AG09309 (cell line): ENCODE measurements at places on chromosomes 3 and 15.

GRCh38 chr3:13005301-13005700 is 67.9 kb downstream of the IQSEC1 start:
- no peak for DNase-seq

DNA sequence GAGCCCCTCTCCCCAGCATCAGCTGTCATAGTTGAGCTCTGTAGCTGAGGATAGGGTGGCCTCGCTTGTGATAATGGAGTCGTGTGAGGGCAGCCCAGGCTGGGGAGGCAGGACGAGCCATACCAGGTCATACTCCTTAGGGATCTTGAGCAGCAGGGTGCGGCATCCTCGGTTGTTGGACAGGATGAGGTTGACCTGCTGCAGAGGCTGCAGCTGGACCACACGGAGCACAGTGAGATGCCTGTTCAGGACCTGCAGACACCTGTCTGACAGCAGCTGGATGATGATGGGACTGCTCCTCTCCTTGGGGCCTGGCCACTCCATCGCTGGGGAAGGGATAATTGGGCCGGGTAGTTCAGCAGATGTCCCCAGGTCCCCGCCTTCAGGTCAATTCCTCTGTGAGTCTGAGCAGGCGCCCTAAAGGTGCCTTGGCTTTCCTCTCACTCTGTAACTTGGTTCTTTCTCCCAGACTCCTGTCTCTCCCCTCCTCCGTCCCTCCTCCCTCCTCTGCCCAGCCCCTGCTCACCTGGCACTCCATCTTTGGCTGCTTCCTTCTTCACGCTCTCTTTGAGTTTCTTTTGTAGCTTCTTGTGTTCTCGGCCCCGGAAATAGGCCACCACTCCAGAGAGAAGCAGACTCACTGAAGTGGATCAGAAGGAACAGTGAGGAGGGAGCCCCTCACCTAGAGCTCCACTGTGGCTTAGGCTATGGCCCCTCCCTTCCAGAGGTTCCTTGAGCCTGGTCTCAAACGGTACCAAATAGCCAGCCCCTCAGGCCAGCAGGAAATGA is 7.8 kb downstream of the DUOX2 start:
- no peak for DNase-seq

DNA sequence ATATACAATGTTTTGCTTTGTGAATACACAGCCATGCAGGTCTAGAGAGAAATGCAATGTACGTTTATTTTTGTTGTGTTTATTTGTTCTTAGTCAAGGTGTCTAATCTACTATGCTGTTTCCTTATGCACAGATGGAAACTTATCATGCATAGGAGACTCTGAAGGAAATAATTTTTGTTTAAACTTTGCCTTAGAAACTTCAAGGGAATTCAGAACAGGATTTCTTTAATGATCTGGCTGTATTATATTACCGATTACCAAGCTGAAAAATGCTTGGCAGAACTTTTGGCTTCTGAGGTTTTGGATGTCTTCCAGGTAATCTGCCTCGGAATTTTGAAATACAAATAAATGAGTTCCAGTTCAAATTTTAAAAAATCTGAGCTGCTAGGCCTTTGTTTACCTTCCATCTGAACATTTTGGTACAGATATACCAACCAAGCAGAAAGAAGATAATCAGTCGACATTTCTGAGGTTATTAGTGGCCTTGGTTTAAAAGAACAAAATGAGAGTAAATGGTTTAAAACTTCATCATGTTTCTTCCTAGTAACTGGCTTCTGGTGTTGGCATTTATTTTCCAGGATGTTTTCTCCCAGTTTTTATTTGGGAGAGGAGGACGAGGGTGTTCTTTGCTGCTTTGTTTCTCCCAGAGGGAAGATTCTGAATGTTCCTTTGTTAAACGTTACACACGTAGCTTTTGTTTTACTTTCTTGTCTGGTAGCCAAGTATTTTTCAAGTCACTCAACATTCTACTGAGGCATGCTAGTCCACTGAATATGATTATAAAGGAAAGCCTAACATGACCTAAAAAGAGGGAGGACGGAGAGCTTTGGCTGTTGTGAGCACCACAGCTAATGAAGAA is 421.8 kb upstream of the TBL1XR1 start:
- DNase-seq, result no peak

GRCh38 chr15:50138391-50138790 is 19.4 kb upstream of the ATP8B4 start:
- DNase-seq, result no peak

DNA sequence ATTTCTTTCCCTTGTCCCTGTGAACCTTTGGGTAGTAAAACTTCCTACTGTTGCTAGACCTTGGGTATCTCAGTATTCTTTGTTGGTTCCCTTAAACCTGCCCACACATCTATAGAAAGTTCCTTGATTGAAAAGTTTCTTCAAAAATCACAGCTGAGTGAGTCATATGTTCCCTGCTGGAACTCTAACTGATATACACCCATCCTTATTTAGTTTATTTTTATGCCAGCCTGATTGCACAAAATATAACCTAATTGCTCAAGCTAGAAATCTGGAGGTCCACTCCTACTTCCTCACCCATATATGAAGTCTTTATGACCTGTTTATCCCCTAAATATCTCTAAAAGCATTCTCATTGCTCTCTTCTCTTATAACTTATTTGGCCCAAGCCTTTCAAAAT is 13.7 kb upstream of the GJD2 start:
- no peak for DNase-seq

GRCh38 chr3:81291586-81291985 is 469.9 kb downstream of the GBE1 start:
- DNase-seq, result no peak

GRCh38 chr3:177713928-177714900 is 516.9 kb upstream of the TBL1XR1 start:
- no peak for DNase-seq

GRCh38 chr3:119965692-119966091 is 128.6 kb downstream of the GSK3B start:
- DNase-seq, result no peak

DNA sequence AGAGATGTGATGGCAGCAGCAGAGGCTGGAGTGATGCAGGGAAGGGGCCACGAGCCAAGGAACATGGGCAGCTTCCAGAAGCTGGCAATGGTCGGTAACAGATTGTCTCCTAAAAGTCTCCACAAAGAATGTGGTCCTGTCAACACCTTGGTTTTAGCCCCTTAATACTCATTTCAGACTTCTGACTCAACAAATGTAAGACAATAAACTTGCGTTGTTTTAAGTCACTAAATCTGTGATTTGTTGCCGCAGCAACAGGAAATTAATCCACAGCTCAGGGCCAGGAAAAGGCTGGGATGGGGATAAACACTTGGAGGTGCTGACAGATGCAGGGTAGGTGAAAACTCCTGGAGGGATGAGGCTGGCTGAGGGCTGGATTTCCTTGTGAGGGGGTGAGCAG is 69.9 kb downstream of the OXNAD1 start:
- DNase-seq, result no peak

DNA sequence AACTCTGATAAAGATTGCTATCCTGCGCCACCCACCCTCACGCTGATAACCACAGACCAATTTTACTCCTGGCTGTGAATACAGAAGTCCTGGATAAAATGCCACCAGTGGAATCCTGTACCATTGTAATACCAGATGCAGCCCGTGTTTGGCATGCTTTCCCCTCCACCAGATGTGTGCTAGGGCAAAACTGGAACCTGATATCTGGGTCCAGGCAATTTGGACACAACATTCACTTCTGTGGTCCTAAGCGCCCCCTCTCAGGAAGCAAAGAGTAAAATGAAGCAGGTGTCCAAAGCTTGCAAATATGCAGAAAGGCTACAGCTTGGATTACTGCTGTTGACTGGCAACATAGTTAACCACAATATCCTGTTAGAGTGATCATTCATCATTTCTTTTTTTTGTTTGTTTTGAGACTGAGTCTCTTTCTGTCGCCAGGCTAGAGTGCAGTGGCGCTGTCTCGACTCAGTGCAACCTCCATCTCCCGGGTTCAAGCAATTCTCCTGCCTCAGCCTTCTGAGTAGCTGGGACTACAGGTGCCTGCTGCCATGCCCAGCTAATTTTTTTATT is 32.8 kb downstream of the LOXL1 start:
- no peak for DNase-seq

GRCh38 chr3:181717549-181718171 is 5.9 kb downstream of the SOX2 start:
- DNase-seq, result no peak

GRCh38 chr3:52326976-52327375 is 10.9 kb downstream of the DNAH1 start:
- DNase-seq, result no peak
